ENCODE measurements at places on chromosomes 12 and 14. TPM values are rescaled to one million over a fixed set of nuclear protein-coding genes. Genes with fewer than 3 reads are reported as not detected.

DNA sequence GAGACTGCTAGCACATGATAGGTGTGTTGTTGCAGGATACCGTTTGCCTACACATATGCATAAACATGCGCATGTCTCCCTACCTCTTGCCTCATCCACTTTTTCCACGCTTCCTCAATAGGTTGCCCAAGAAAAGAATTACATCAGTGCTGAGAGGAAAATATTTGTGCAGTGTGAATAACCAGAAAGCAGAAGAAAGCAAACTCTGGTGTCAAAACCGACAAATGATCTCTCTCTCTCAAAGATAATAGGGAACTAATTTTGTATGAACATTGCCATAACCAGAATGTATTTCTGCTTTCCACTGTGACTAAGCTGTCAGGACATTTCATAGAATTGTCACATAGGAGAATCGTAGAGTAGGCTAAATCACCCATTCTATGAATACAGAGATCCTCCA is 1.3 kb downstream of the CLEC7A start:
- DNase-seq, result no peak

DNA sequence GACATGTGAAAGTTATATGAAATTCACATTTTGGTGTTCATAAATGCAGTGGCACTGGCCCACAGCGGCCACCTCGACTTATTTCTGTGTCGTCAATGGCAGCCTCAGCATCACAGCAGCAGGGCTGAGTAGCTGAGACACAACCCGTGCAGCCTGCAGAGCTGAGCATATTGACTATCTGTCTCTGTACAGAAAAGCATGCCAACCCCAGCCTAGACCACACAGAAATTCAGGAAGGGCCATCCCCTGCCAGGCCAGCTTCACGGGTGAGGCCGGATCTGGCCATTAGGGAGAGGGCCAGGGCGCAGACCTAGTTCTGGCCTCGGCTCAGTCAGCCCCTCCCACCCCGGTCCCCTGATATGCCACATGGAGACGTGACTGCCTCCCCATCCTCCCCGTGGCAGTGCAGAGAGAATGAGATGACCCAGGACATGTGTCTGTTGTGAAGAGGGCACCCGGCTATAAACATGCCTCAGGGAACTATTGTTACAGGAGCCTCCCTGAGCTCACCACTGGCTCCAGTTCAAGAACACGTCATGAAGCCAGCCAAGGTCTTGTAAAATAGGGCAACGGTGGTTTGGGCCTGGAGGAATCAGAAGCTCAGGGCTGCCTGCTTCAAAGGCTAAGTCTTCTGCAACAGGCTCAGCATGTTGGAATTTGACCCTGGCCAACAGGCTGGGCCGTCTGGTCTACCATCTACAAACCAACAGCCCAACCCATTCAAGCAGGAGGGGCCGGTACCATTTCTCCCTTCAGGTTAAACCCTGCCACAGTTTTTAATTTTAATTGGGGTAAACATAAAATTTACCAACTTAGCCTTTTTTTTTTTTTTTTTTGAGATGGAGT is 25.5 kb downstream of the SCARB1 start:
- peak; percentile 99 for DNase-seq

GRCh38 chr14:93535537-93535936 is 104.8 kb downstream of the UNC79 start:
- DNase-seq, result no peak

- DNase-seq, result no peak
Observed at GRCh38 chr12:123465084-123465483, 7.1 kb downstream of the SNRNP35 start.

GRCh38 chr12:45305907-45306306 is 90.0 kb downstream of the ANO6 start:
- peak; percentile 78 for DNase-seq

The MANSC1 gene
- total RNA-seq, result 2.3 TPM

The KLC1 gene
- 217 TPM for total RNA-seq

The SDR9C7 gene
- not detected for total RNA-seq

The IL26 gene
- not detected for total RNA-seq

The ITPK1 gene
- 15.5 TPM for total RNA-seq

The KCNJ8 gene
- total RNA-seq, result 19.4 TPM

Data from fibroblast of villous mesenchyme (primary cell).